ENCODE measurements at places on chromosomes 7 and 10. TPM values are rescaled to one million over a fixed set of nuclear protein-coding genes. Genes with fewer than 3 reads are reported as not detected.

GRCh38 chr7:18693816-18694215 is 198.3 kb downstream of the HDAC9 start:
- H3K36me3 ChIP-seq = no peaks in the 10 kb centered on the region
- no peak overlapping the region for H3K27ac ChIP-seq
- H3K4me3 ChIP-seq = no peak overlapping the region
- H3K4me1 ChIP-seq = no peaks in the 10 kb centered on the region
- no peak for DNase-seq

DNA sequence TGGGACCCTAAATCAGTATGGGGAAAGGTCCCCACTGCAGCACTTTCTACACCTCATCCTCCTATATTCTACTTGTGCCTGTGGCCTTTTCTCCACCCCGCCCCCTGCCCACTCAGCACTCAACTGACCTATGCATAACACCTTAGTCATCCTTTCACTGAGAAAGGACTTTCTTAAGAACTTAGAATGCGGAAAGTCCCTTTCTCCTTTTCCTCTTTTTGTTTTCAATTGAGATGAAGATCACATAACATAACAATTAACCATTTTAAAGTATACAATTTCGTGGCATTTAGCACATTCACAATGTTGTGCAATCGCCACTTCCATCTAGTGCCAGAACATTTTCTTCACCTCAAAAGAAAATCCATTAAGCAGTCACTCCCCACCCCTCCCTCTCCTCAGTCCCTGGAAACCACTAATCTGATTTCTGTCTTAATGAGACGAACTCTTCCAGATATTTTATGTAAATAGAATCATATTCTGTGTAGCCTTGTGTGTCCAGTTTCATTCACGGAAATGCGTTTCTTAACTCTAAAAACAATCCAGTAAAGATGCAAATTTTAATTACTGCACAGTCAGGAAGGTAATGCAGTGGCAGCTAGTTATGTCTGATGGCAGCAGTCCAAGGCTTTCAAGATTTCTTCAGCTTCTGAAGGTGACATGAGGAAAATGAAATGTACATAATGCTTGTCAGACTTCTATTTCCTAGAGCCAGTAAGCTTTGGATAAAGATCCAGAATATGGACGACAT is 41.7 kb downstream of the FAS start:
- no peaks in the 10 kb centered on the region for H3K36me3 ChIP-seq
- peaks cover 36% of the 10 kb centered on the region for H3K4me1 ChIP-seq
- peak overlapping the region; percentile 95 for H3K4me3 ChIP-seq
- no peaks in the 10 kb centered on the region for H3K27me3 ChIP-seq

DNA sequence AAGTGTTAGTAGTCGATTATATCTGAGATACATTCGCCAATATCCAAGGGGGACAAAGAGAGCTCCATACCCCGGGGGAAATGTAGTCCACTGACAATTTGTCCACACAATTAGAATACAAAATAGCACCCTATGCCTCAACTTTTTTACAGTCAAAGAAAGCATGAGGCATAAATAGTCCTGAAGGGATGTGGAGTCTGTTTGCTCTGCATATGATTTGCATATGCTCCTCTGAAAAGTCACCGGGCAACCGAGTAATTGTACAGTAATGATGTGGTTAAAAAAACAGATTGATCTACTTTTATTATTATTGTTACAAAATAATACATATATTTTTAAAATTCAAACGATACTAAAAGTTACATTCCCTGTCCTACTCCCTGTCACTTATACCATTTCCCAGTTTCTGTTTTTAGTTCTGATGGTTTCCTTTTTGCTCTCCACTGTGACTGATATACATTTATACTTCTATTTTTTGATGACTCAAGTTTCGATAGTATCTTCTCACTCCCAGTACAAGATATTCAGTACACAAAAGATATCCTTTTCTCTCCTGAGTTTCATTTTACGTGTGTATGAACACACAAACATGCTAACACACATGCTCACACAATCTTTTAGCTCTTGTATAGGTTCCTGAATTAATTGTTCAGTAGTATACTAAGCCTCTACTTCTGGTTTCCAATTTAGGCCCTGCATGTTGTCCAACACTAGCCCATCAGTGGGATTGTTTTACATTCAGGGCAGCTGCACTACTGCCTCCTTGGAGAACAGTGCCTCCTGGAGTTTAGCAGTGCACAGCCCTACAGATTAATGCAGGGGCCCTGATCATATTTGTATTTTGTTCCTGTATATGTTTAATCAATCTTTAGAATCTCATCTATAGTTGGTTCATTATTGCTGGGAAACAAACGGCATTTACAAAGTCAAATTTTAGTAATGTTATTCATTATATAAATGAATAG is 130.9 kb downstream of the TES start:
- no peak for DNase-seq
- no peak overlapping the region for H3K27ac ChIP-seq

- H3K4me1 ChIP-seq = no peaks in the 10 kb centered on the region
- H3K36me3 ChIP-seq = no peaks in the 10 kb centered on the region
- H3K27me3 ChIP-seq = no peaks in the 10 kb centered on the region
- H3K27ac ChIP-seq = no peak overlapping the region
- H3K4me3 ChIP-seq = no peak overlapping the region
- DNase-seq = no peak
Measured at GRCh38 chr7:110065121-110065520, 1025.8 kb upstream of the LRRN3 start.

The MYO1G gene
- 595 TPM for total RNA-seq

The RNLS gene
- total RNA-seq = 6.2 TPM

DNA sequence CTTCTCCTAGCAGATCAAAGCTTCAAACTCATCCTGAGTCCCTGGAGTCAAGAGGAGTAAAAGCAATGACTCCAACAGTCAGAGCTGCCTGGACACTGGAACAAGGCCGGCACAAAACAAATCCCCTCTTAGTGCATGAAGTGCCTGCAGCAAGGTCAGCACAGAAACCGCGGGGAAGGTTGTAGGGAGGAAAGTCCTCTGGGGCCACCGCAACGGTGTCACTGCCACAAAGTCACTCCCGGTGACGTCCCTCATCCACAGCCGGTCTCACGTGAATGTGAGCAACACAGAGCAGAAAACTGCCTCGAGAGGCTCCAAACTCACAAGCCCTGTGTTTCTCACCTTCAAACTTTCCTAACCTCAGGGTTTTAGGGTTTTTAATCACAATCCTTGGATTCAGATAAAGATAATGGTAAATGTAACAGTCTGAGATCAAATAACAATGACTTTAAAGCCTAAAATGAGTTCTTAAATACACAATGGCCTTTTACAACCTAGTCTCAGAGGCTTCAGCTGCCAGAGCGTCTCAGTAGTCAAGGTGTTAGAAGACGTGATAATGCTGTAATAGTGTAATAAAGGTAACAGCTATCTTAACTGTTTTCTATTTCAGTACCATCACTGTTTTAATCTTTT is 274.3 kb downstream of the ZMYND11 start:
- no peak overlapping the region for H3K4me3 ChIP-seq
- DNase-seq = no peak
- H3K36me3 ChIP-seq = no peaks in the 10 kb centered on the region

The NUDT13 gene
- total RNA-seq = 0.60 TPM

DNA sequence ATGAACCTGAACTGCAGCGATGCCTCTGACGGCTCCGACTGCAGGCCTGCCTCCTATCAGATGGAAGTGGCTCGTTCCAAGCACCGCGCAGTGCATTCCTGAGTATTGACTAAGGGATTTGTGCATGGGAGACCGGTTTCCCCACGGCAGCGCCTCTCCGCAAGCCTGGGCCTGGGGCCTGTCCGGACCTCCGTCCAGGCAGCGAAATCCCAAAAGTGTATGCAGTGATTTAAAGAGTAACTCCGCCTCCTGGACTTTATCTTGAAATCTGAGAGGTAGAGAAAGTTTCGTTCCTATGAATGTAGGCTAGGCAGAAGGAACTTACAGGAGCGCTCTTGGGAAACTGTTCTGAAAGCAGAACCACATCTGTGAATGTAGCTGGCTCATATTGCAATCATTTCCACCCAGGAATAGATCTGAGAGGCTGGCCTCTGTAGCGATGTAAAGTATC is 106.2 kb upstream of the CELF2 start:
- no peak overlapping the region for H3K4me3 ChIP-seq
- no peak for DNase-seq
- H3K27me3 ChIP-seq = peaks cover 15% of the 10 kb centered on the region
- no peak overlapping the region for H3K27ac ChIP-seq

The PDE6C gene
- total RNA-seq = not detected

The PHKG1 gene
- total RNA-seq = 2.6 TPM

DNA sequence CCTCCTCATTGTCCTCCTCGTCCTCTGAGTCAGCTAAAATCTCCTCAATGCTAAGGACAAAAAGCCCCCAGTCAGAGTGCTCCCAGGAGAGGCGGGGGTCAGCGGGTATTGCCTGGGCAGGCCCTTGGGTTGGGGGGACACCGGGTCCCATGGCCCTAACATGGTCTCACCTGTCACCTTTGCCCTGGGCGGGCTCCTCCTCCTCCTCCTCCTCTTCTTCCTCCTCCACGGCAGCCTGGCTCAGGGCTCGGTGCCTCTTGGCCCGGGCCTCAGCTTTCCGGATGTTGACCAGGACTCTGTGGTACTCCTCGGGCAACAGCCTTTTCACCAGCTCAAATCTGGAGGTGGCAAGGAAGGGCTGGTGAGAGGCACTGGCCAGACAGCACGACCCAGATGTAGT is 32.0 kb upstream of the FRAT2 start:
- no peaks in the 10 kb centered on the region for H3K27me3 ChIP-seq
- no peak overlapping the region for H3K27ac ChIP-seq
- H3K36me3 ChIP-seq = peaks cover 1% of the 10 kb centered on the region
- no peak for DNase-seq
- no peaks in the 10 kb centered on the region for H3K4me1 ChIP-seq
- no peak overlapping the region for H3K4me3 ChIP-seq

GRCh38 chr10:84469470-84469869 is 141.1 kb downstream of the CCSER2 start:
- H3K27me3 ChIP-seq = no peaks in the 10 kb centered on the region
- peaks cover 12% of the 10 kb centered on the region for H3K36me3 ChIP-seq
- peak overlapping the region; percentile 40 for H3K27ac ChIP-seq
- H3K4me1 ChIP-seq = no peaks in the 10 kb centered on the region
- no peak for DNase-seq
- H3K4me3 ChIP-seq = no peak overlapping the region

DNA sequence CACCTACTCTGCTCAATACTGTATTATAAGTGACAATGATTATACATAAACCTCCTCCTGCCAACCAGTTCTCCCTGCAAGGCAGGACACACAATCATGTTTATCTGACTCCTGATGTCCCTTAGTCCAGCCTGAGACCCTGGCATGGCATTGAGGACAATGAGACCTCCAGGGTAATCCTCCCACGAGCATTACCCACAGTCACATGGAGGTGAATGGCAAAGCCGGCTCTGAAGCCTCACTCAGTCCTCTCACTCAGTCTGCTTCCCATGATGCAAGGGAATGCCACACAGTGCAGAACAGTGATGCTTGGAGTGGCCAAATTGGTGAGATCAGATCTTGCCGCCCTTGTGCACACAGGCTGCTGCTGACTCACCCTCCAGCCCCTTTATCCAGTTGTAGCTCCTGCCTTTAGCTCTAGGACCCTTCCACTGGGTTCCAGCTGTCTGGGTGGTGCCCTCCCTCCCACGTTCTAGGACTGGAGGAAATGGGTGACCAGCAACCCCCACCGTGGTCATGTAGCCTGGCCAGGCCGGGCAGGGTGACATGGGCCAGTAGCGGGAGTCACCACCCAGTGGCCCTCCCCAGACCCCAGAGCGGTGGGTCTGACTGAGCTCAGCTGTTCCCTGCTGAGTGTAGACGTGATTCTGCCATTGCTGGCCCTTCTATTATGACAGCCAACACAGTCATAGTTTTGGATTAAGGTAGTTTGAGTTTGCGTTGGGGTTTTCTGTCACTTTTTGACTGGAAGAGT is 5.5 kb upstream of the ADCY1 start:
- no peaks in the 10 kb centered on the region for H3K4me1 ChIP-seq
- DNase-seq = no peak
- H3K4me3 ChIP-seq = no peak overlapping the region
- peaks cover 4% of the 10 kb centered on the region for H3K36me3 ChIP-seq
- H3K27me3 ChIP-seq = peaks cover 35% of the 10 kb centered on the region

The NUTM2A gene
- 0.35 TPM for total RNA-seq

The HTRA1 gene
- total RNA-seq = not detected

DNA sequence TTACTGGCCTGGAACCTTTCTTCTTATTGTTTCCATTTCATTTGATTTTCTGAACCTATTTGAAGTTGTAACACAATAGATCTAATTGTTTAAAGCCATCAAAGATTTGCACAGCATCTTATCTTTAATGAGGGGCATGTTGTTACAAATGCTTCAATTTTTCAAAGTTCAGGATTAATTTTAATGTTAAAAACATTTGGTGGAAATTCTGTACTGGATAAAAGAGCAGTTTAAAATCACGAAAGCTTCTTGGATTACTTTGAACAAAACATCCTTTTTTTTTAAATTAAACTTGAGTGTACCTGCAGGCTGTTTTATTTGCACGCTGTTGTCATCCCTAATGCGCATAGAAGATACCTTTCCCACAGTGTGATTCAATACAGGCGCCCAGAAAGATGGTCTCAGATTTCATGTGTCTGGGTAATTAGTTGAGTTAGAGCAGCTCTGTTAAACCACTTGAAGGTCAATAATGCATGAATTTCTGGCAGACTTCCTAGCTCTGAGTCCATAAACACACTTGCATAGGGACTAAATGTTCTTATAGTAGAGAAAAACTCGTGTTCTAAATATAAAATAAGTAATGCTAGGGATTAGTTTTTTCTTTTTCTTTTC is 29.3 kb upstream of the DDX50 start:
- no peaks in the 10 kb centered on the region for H3K36me3 ChIP-seq
- no peaks in the 10 kb centered on the region for H3K27me3 ChIP-seq
- DNase-seq = no peak
- H3K27ac ChIP-seq = no peak overlapping the region
- no peak overlapping the region for H3K4me3 ChIP-seq
- H3K4me1 ChIP-seq = peaks cover 16% of the 10 kb centered on the region

The AUTS2 gene
- total RNA-seq = 2.9 TPM

GRCh38 chr10:102775935-102776669 is 32.4 kb downstream of the WBP1L start:
- H3K36me3 ChIP-seq = no peaks in the 10 kb centered on the region
- no peaks in the 10 kb centered on the region for H3K27me3 ChIP-seq
- H3K4me3 ChIP-seq = peak overlapping the region; percentile 41
- peaks cover 80% of the 10 kb centered on the region for H3K4me1 ChIP-seq
- DNase-seq = no peak
- H3K27ac ChIP-seq = no peak overlapping the region

The SPDYE5 gene
- not detected for total RNA-seq

The SMO gene
- total RNA-seq = 0.84 TPM

- no peak overlapping the region for H3K4me3 ChIP-seq
- H3K36me3 ChIP-seq = no peaks in the 10 kb centered on the region
- H3K27me3 ChIP-seq = no peaks in the 10 kb centered on the region
- H3K27ac ChIP-seq = no peak overlapping the region
- no peak for DNase-seq
- peaks cover 11% of the 10 kb centered on the region for H3K4me1 ChIP-seq
Measured at GRCh38 chr10:97024168-97025073, 161.3 kb downstream of the SLIT1 start.

The GIMAP4 gene
- total RNA-seq = 114 TPM
